Gastrocnemius medialis (tissue), 4 donors: ENCODE measurements at places on chromosomes 16 and 17. TPM values are rescaled to one million over a fixed set of nuclear protein-coding genes. Genes with fewer than 3 reads are reported as not detected.

- DNase-seq = no peak
Measured at GRCh38 chr17:8369944-8370343, 6.6 kb downstream of the KRABD2 start.

- DNase-seq = no peak
Measured at GRCh38 chr17:63275318-63275970, 170.7 kb downstream of the CYB561 start.

- DNase-seq = no peak
Measured at GRCh38 chr16:46732561-46732960, 15.6 kb downstream of the MYLK3 start.

- DNase-seq = no peak
Measured at GRCh38 chr16:86199871-86200695, 301.1 kb downstream of the IRF8 start.

GRCh38 chr17:63634163-63634562, 11.9 kb downstream of the MAP3K3 start:
- DNase-seq = no peak

GRCh38 chr16:56643080-56643778, 4.8 kb downstream of the MT1A start:
- DNase-seq = peak; percentile 27

DNA sequence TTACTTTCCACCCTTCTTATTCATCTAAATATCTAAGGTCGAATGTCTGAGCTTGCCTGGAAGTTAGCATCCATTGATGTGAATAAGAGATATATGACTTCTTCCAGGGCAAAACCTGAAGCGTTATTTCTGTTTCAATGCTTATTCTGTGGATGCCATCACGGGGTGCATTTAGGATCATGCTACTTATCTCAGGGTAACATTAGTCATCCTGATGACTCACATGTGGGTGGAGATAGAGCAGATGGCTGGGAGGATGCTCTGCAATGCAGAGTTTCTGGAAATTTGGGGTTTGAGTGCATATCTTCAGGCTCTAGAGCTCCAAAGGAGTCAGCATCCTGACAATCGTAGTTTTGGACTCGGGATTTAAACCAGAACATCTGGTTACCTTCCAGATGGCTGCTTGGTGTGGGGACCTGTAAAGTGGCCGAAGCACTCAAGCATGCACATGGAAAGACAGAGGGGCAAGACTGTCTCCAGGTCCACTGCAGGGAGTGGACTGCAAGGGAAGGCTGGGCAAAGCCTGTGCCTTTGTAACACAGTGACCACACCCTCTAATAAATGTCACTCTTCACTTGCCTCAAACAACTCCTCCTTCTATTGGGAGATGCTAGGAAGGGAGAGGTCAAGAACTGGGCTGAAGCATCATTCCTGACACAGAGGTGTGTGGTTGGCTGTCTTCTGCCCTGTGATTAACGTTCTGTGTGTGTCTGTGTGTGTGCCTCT, 175.2 kb upstream of the SALL1 start:
- no peak for DNase-seq

GRCh38 chr17:58308173-58308984, 20.2 kb downstream of the TSPOAP1 start:
- no peak for DNase-seq

- no peak for DNase-seq
Measured at GRCh38 chr17:61783556-61784304, 79.6 kb downstream of the BRIP1 start.

DNA sequence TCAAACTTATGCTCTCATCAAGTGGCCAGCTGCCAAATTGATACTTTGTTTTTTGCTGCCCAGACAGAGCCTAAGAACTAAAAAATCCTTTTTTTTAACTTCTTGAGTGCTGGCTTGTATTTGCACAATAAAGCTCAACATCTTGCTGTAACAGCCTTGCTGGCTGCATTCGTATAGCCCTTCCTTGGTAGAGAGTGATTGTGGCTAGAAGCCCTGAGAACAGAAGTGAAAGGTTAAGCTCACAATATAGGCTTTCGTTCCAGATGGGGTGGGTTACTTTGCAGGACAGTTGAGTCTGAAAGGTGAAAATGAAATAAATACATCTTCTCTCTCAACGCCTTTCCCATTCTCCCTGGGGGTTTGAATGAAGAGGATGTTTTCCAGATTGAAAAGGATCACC, 278.8 kb downstream of the HS3ST3B1 start:
- DNase-seq = no peak

DNA sequence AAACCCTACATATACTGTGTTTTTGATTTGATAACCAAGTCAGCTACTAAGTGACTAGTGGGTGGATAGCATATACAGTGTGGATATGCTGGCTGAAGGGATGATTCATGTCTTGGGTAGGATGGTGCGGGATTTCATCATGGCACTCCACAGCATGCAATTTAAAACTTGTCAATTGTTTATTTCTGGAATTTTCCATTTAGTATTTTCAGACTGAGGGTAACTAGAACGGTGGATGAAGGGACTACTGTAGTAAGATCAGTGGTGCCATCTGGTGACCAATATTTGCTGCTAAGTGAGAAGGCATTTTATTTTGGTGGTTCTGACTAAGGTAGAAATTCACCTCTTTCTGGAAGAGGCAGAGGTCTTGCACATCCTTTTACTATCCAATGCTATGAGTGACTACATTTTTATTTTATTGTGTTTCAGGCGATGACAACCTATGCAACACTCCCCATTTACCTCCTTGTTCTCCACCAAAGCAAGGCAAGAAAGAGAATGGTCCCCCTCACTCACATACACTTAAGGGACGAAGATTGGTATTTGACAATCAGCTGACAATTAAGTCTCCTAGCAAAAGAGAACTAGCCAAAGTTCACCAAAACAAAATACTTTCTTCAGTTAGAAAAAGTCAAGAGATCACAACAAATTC, 3.1 kb downstream of the CDC6 start:
- no peak for DNase-seq

Gene NPIPB9
- total RNA-seq = not detected

Gene ABCA3
- total RNA-seq = 2.7 TPM

Gene PDILT
- total RNA-seq = not detected

Gene UMOD
- total RNA-seq = not detected

Gene GAS2L2
- total RNA-seq = not detected
